Right cardiac atrium (tissue), 5 donors: ENCODE measurements at places on chromosomes 7 and 10.
A peak's percentile ranks its signal among the peaks of the same experiment; 100 is the strongest.

DNA sequence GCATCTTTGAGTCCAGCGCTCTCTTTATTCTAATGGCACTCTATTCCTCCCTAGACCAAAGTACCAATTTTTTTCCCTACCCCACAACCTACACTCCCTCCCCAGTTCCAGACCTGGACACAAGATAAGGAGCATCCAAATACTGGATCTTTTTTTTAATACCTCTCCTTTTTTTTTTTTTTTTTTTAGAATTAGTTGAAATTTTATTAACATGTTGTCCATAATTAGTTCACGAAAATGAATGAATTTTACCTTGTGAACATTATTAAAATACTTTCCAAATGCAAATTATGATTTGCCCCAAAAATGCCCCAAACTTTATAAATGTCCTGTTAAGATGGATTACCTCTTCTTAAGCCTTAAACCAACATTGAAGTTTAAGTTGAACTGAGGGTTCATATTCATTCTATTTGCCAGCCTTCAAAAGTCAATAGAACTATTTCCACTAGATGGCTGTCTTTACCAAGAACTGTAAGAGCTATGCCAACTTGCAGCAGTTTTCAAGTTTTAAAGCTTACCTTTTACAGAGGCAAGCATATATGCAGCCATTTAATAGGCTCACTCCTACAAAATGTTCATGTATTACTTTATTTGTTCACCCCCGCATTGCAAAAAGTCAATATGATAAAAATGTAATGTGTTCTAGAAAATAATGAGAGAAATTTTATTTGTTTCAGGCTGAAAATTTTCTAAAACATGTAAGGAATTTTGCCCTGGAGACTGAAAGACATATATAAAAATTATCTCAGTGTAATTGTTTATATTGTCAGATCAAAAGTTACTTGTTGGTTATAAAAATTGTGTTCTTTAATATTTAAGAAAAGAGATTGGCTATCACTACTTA, 39.7 kb upstream of the TNKS2 start:
- no peak for DNase-seq

DNA sequence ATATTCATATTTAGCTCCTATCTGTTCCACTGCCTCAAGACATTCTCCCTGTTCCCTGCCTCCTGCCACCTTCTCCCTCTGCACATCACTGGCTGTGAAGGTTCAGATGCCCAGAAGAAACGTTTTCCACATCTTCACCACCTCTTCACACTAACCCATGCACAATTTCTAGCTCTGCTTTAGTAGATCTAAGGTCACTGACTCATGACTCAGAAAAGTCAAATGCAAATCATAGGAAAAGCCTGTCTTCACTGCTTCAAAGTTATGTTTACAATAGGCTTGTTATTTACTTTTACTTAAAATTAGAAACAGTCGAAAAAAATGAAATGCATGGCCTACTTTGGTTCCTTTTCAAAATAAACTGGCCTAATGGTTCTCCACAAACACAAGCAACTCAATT, 2.5 kb downstream of the SCRN1 start:
- no peak for DNase-seq

GRCh38 chr10:129353101-129353500, 113.9 kb upstream of the MGMT start:
- no peak for DNase-seq

DNA sequence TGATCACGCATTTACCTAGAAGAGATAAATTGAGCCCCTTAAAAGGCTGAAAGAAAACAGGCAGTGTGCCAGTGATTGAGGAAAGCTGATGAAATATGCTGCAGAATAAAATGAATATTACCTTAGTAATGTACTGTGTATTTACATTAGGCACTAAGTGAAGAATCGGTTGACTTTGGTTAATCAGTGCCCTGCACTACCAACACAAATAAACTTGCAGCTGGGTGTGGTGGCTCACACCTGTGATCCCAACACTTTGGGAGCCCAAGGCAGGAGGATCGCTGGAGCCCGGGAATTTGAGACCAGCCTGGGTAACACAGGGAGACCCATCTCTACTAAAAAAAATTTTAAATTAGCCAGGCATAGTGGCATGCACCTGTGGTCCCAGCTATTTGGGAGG, 148.3 kb upstream of the TCF7L2 start:
- DNase-seq, result no peak

GRCh38 chr7:85115006-85115405, 71.8 kb downstream of the SEMA3D start:
- no peak for DNase-seq

DNA sequence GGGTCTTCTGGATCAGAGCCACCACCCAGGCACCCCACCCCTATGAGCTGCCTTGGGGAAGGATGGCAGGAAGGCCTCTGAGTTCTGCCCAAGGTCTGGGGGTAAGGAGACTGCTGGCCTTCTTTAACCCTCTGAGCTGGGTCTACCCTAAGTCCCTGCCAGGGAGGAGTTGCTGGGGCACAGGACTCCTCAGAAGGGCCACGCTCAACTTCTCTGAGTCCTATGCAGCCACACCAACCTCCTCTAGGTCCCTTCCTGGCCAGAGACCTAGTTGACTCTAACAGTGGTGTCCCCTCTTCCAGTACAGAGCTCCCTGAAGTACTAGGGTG, 2.6 kb upstream of the NEURL1 start:
- no peak for DNase-seq

GRCh38 chr7:157250605-157251228, 86.1 kb upstream of the DNAJB6 start:
- no peak for DNase-seq

DNA sequence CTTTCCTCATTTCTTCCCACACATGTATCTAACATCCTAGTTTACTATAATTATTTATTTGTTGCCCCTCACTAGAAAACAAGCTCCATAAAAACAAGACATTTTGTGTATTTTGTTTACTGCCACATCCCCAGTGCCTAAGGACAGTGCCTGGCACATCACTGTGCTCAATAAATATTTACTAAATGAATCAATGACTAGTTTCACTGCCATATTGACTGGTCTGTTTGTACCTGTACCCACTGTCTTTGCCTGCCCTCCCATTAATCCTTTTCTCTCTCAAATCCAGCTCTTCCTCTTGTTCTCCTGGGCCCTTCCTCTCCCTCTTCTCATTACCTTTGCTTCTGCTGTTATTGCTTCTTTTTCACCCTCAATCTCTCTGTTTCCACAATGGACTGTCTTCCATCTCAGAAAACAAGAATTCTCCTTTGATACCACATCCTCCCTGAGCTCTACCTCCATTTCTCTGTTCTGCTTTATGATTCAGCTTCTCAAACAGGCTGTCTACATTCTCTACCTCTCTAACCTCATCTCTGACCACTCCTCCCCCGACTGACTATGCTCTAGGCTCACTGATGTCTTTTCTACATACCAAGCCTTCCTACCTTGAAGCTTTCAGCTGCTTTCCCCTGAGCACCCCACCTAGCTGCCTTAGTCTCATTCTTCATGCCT, 8.3 kb upstream of the FAM133B start:
- no peak for DNase-seq

DNA sequence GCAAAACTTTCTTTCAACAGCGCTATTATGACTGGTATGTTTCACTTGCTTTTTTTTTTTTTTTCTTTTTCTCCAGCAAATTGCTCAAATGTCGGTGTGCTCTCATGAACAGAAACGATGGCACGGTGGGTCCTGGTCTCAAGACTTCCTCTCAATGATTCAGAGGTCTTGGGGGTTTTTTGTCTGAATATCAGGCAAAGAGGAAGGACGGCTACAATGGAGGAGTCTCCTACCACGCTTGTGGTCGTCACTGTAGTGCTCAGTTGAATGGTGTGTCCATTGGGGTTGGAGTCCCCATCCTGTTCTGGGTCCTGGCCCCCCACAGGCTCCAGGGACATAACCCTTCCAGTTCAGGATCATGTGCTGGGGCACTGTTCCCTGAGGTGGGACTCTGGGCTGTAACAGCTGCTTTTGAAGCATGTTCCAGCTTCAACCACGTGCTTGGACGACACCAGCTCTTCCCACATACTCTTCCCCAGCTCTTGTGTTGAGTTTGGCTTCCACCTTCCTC, 266.7 kb upstream of the KLF6 start:
- no peak for DNase-seq

DNA sequence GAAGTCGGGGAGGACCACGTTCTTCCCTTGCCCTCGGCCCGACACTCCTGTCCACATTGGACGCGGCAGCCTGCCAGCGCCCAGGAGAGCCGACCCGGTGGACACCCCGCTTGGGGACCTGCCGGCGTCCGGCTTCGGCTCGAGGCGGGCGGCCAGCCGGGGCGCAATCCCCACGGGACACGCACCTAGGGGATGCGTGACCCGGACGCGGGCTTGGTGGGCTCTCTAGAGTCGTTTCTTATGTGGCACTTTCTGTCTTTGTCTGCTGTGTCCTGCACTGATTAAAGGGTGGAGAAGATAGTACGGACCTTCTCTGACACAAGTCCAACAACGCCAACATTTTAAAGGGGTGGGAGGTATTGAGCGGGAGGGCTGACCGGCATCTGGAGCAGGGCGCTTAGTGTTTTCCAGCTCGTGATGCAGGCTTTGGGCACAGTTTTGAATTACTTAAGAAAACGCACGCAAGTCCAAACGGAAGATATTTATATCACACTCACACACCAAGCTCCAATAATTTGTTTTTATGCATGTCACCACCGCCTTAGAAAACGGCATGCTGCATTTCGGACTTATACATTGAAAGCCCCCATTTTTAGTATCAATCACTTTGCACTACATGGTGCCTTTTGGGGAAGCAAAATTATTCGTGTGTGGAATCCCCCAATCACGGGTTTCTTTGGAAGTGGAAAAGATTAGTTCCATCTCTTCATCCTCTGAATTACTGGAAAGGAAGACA, 3.9 kb upstream of the SPAG6 start:
- no peak for DNase-seq

- DNase-seq, result no peak
Observed at GRCh38 chr7:135745703-135746312, 2.8 kb downstream of the FAM180A start.

GRCh38 chr7:134533288-134533771, 6.0 kb downstream of the AKR1B10 start:
- DNase-seq, result no peak

DNA sequence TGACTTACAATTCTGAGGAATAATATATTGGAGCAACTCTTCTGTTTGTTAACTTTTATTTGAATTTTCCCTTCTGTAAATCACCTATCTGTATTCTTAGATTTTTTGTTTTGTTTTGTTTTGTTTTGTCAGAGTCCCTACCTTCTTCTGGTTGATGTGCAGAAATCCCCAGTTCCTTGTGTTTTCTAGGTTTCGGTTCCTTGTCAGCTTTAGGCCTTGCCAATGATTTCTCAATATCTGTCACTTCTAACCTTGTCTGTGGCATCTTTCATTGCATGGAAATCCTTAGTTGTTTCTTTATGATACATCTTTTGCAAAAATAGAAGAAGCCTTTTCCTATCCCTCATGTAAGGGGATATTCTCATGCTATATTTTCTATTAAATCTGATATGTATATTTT, 21.7 kb upstream of the ST8SIA6 start:
- DNase-seq, result no peak

DNA sequence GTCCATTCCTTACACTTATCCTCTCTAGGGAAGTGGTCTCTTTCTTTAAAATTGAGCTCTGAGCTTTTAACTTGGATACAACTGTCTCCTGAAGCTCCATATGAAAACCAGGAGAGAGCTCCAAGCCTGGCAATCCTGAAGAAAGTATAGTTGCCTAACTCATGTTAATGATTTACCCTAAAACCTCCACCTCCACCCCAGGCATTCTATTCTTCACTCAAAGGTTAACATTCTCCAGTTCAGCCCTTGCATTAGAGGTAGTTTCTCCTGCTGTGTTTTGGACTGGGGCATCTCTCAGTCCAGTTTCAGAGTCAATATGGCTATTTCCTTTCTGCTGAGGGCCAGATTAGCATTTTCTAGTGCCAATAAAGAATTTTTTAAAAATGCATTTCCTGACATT, 195.5 kb downstream of the SLC25A13 start:
- DNase-seq, result no peak

GRCh38 chr10:26448706-26449435, 10.7 kb downstream of the APBB1IP start:
- DNase-seq, result no peak

DNA sequence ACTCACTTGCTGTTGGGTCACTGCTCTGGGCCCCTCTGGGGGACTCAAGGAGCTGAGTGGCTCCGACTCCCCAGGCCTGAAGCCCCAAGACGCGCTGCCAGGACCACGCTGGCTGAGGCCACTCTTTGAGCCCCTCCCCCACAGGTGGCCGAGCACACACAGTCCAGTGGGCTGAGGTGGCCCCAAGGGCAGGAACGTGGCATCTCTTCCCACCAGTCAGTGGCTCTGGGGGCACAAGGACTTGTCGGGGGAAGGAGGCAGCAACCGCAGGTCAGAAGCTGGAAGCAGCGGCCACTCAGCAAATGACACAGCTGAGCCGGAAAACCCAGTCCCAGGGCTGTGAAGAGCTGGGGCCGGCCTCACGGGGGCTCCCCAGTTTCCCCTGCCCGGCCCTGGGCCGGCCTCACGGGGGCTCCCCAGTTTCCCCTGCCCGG, 24.1 kb downstream of the GRIFIN start:
- DNase-seq, result peak; percentile 68

- DNase-seq, result no peak
Observed at GRCh38 chr10:111996103-111996502, 187.5 kb downstream of the GPAM start.

- DNase-seq, result no peak
Observed at GRCh38 chr7:95056901-95057300, 149.5 kb downstream of the PPP1R9A start.

GRCh38 chr7:131961054-131961680, 404.7 kb upstream of the PODXL start:
- no peak for DNase-seq
